ENCODE measurements at places on chromosomes 13 and 19.
A peak's percentile ranks its signal among the peaks of the same experiment; 100 is the strongest.

- DNase-seq = no peak
These were observed 1.3 kb upstream of the CNOT3 start for GRCh38 chr19:54136086-54136863.

GRCh38 chr13:63983366-63983765, 2567.7 kb upstream of the PCDH20 start:
- no peak for DNase-seq

DNA sequence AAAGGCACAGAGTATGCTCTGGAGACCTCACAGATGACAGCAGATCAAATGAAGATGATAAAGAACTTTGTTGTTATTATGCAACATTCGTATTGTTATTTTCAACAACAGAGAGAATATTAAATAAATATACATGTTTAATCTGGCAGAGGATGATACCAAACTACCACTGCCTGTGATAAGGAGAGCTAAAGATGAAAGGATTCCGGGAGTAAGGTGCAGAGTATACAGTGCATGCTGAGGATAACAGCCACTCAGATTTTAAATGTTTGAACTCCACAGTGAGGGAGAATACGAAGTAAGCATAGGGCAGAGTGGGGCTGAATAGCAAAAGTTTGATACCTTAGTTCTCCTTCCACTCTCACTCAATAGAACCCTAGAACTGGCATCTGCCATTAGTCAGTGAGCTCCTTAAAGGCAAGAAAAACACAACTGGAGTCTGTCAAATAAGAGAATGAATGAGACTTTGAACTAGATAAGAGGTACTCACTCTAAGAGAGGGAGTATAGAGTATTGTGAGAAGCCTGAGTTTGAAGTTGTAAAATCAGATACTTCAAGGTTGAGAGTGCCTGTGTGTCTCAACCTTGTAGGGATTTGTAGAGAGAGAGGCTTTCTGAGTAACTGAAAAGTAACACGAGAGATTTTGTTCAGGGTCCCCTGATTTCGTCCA, 78.5 kb downstream of the STARD13 start:
- no peak for DNase-seq

DNA sequence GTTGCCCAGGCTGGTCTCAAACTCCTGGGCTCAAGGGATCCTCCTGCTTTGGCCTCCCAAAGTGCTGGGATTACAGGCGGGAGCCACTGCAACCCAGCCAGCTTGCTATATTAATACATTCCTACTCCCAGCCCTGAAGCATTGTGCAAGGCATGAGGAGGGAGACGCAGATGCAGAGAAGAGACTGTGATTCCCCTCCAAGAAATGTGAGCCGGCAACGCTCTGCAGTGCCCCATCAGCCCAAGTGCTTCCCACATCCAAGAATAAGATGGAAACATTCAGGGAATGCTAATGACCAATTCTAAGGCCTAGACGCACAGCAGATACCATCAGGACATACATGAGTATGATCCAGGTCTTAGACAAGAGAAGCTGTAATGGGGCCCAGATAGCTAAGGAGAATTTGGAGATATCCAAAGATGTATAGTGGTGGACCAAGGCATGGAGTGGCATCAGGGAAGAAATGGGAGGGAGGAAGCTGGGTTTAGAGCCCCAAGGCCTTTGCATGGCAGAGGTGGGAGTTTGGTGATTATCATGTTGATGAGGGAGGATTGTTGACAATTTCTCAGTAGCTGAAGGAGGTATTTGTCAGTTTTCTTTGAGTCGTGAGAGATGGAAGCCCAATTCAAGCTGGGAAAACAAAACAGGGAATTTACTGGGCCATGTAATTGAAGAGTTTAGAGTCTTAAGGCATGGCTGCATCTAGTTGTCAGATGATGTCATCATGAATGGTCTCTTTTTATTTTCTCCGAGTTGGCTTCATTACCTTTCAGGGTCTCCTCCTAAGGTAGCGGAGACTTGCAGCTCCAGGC, 2.9 kb downstream of the PPM1N start:
- no peak for DNase-seq

GRCh38 chr13:23889615-23890607, 711 bp upstream of the MIPEP start:
- no peak for DNase-seq

DNA sequence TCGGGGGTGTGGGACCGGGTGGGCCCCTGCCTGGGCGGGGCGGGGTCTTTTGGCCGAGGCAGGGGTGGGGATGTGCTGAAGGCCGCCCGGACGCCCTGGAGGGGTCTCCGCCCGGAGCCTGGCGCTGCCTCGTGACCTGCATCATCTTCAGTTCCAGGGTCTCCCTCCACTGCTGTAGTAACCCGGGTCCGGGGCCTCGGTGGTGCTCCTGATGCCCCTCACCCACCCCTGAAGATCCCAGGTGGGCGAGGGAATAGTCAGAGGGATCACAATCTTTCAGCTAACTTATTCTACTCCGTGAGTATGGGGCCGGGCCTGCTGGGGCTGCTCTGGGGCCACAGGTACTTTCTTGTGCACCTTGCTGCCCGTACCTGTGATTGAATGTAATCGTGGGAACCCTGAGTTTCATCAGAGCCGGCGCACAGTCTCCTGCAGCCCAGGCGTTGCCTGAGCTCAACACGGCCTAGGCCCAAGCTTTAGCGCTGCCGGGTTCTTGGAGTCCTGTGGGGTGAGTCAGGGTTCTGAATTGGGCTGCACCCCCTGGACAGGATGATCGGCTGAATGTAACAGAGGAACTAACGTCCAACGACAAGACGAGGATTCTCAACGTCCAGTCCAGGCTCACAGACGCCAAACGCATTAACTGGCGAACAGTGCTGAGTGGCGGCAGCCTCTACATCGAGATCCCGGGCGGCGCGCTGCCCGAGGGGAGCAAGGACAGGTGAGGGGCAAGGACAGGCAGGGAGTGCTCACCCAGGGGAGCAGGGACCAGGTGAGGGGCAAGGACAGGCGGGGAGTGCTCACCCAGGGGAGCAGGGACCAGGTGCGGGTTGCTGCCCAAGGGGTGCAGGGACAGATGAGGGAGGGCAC, 10.5 kb downstream of the PEAK3 start:
- no peak for DNase-seq

DNA sequence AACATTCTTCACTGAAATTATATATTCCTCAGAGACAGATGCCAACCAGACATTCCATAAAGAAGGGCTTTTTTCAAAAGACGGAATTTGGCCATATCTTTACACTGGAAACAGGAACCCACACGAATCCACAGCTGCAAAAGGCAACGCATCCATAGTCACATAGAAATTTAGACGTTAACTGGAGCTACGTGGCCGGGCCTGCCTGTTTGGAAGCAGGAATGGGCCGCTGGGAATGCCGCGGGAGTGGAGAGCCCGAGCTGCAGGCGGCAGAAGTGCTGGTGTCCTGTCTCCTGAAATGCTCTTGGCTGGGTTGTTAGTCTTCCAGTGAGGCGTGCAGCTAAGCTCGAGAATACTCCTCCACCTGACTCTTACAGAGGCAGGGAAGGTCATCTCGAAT, 122.2 kb downstream of the KL start:
- DNase-seq = no peak

DNA sequence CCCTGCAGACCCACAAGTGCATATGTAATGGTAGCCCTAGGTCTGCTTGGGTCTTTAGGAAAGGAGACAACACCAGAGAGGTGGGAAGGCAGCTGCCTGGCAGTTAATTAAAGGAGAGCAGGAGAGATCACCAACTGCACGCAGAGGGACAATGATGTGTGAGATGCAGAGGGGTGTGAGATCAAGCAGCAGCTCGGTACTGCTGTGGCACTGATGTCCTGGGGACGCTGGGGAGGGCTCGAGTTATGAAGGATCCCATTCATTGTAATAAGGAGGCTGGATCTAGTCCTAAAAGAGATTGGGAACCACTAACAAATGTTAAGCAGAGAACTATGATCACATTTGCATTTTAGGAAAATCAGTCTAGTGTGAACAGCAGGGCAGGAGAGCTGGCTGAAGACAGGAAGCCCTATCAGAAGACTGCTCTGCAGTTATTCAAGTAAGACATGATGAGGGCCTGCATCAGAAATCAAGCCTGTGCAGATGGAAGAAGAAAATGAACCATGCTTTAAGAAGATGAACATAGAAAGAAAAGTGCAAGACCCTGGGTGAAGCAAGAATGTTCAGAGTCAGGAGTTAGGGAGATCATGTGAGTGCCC, 80.4 kb downstream of the DLEU7 start:
- no peak for DNase-seq

DNA sequence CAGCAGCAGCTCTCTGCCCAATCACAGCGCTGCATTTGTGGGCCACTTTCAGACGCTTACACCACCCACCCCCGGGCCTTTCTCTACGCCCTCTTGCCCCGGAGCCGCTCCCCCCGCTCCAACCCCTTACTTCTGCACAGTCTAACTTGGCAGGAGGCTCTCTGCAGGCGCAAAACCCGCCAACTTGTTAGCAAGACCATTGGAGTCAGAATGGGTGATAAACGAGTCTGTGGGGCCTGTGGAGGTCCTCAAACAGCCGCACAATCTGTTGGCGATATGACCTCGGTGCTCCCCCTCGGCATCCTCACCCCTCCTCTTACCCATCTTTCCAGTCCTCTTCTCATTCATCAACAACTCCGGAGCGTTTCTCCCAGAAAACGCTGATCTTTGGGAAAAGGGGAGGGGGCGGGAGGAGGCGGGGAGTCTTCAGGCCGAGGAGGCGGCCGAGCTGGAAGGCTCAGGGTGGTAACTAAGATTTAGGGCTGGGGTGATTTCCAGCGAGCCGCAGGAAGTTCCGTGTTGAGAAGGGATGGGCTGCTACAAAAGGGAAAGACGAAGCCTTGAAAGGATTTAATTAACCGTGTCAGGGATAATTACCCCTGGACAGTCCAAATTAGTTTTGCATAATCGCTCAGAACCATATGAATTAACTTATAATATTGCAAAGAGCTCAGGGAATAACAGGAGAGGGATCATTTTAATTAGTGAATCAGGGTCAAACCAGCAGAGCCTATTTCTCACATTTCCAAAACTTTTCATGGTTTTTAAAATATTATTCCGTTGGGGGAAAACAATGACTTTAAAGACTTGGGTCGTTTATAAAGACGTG, 4.1 kb downstream of the SOX21 start:
- DNase-seq = no peak

- no peak for DNase-seq
These were observed 34.4 kb downstream of the CCDC70 start for GRCh38 chr13:51895906-51896888.

DNA sequence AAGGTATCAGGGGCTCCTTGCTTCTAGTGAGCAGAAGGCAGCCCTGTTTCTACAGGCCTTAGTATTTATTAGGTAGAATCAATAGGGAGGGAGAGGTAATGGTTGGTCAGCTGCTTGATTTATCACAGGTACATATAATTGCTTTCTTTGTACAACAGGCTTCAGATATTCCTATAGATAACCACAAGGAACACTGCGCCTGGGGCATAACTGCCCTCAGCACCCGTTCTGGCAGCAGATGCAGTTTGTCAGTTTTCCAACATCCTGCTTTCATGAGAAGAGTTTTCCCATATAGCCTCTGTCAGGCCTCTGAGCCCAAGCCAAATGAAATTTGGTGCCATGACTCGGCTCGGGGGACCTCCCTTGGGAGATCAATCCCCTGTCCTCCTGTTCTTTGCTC, 12.4 kb upstream of the ZNF486 start:
- no peak for DNase-seq

DNA sequence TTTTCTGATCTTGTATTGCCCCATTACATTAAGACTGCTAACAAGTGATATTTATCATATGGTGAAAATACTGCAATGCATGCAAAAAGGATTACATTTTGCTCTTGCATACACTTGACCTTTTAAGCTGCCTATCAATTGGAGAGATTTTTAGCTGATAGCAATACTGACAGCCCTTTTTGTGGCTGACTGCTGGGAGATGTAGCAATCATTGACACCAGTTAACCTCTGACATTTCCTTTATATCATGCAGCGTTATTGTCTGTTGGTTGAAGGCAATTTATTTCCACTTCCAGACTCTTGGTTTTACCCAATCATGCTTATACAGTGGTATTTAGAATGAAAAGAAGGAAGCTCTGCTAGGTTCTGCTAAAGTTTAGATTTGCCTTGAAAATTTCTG, 364.0 kb downstream of the LMO7 start:
- no peak for DNase-seq

- no peak for DNase-seq
These were observed 748.2 kb downstream of the DIAPH3 start for GRCh38 chr13:59415498-59415897.

DNA sequence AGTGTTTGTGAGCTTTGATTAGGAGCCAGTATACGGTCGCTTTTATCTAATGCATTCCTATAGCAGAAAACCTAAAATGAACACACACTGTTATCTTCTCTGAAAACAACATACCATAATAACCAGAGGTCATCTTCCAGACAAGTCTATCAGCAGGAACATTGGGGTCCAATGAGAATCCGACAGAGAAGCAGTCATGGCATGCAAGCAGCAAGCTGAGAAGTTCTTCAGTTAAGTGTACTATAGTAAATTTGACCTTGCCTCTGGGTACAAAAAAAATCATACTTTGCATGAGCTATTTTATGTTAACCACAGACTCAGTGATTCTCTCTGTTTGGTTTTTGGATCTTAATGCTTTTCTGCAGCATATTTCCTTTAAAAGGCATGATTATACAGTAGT, 1505.1 kb downstream of the PCDH9 start:
- DNase-seq = no peak

- DNase-seq = no peak
These were observed 62.8 kb downstream of the EFNB2 start for GRCh38 chr13:106472621-106473020.

GRCh38 chr19:55536951-55537740, at the start of gene SBK2:
Gene SBK2, minus strand, starts transcription at chr19:55537133. Its CDS starts 839 bp downstream, at chr19:55536294.
- DNase-seq = no peak

DNA sequence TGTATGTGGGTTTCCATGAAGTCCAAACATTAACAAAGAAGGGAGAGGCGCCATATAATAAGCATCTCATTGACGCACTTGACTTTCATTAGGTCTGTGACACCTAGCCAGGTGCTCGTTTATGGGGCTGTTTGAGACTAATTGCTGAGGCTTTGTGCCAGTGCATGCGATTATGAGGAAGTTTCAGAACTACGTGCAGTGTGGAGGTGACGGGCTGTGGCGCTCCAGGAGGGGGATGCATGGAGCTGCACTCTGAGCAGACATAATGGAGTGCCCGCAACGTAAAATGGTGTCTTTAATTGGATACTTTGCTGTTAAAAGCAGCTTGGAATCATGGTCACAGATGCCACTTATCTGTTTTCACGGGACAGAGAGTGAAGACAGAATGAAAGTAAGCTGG, 223.2 kb downstream of the FGF9 start:
- DNase-seq = peak; percentile 75

DNA sequence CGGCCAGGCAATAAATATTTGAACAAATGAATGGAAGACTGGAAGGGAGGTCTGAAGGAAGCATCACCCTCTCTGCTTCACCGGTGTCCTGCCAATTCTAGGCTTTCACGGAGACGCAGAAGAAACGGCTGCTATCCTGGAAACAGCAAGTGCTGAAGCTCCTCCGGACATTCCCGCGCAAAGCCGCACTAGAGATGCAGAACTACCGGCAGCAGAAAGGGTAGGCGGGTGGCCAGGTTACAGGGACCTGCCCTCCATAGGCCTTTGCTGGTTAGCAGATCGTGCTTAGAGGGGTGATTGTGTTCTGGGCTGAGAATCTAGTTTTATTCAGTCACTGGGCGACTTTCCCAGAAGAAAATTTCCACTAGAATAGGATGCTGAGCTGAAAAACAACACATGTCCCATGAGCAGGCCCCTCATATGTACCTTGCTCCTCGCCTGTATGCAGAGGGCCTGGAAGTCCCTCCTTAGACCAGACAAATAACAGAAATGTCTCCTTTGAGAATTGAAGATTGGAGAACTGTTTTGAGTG, 11.0 kb downstream of the PAF1 start:
- no peak for DNase-seq
